ENCODE measurements at places on chromosomes 4 and X.
A peak's percentile ranks its signal among the peaks of the same experiment; 100 is the strongest.

DNA sequence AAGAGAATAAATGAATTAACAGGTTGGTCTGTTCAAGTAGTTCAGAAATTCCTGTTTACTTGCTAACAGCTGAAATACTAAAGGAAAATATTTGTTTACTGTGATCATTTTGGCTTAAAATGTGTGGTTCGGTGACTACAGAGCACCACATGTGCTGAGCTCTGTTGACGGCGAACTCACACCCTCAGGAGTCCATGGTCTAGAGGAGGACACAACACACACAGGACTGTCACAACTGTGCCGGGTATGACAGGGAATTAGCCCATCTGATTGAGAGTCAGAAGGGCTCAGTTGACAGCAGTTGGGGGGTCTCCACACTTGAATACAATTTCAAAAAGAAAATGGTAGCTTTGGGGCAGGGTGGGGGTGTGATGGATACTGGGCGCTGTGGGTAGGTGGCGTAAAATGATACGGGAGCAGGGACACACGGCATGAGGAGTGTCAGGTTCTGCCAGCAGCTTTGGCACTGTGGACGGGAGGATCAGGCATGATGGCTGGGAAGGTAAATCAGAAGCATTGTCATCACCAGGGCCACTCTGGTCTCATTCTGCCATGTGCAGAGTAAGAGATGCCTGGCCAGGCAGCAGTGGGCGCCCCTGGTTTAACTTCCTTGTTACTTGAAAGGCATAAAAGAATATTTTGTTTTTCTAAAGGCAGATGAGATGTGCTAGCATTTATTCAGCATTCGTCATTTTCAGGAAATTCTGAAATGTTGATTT is 33.3 kb downstream of the CLDN22 start:
- no peak for DNase-seq

DNA sequence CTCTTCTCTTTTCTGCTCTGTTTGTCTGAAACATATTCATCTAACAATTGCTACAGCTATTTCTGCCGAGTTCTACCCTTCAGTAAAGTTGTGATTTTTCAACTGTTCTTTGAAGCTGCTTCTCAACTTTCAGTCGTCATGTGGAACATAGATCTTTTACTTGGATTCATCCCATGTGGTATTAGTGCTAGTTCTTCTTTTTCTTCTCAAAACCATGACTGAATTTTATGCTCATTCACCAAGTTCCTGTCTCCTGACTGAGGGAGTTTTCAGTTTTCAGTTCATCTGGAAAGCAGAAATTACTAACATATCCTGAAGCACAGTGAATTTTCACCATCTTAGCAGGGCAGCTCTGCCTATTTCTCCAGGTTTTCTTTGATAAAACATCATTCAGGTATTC is 12.1 kb downstream of the ACSL4 start:
- DNase-seq = no peak

DNA sequence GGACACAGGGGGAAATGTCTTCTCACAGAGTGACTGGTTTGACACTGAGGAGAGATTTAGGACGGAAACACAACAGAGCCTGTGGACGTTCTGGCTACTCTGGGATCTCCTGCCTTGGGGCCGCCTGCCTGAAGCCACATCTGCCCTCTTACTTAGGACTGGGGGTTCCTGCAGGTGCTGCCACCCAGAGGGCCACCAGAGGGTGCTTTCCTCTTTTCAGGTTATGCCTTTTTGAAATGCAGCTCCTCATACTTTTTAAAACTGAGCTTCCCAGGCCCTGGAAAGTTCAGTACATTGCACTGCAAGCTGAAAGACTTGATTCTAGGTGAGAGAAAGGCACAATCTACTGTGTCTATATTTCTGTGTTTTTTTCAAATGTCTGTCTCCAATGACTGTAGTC is 92.2 kb upstream of the PGRMC2 start:
- peak; percentile 36 for DNase-seq

GRCh38 chrX:45851434-45851991 is 650.8 kb upstream of the DIPK2B start:
- peak; percentile 21 for DNase-seq

DNA sequence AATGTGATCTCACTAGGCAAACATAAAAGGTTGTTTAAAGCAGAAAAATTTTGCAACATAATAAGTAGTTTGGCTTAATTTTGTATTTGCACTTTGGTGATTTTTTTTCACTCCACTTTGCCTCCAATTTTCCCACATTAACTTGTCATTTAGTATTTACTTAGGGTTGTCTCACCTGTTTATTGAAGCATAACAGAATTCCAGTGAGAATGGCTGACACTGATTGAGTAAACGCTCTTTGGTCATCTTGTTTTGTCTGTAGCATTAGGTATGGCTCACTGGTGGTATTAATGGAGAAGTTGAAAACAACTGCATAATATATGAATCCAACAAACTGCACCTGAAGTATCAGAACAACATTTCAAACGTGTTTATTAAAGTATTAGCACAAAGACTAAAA is 799.5 kb upstream of the ADGRL3 start:
- no peak for DNase-seq

- DNase-seq = peak; percentile 75
Measured at GRCh38 chrX:85052636-85053343, 49.1 kb downstream of the APOOL start.

DNA sequence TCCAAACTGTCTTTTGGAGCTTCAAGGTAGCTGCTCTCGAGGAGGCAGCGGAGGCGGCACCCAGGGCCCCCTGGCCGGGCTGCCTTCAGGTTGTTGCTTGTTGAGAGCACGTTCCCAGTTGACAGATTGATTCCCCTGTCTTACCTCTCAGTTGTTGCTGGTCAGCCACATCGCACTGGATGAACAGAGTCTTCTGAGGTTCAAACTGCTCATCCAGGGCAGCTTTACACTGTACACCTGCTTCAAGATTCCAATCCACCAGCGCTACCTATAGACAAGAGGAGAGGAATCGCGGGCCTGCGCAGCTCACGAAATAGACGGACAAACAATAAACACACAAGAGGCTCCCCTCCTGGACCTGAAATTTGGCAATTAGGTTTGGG is 497 bp downstream of the HPGD start:
- no peak for DNase-seq

DNA sequence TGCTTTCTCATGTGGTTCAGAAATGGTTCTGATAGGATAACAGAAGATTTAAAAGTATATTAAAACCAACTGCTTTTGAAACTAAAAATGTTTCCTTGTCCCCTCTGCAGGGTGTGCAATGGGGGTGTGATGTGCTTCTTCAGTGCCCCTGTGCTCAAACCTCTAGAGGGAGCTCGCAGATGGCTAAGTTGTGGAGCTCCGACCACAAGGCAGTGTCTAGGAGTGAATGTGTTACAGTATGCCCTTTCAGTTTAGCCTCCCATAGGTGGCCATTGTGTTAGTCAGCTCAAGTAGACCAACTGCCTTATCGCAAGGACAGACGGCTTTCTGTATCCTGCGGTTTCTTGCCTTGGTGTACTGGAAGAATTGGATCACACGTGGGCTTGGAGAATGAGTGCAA is 130.5 kb downstream of the TENT5D start:
- no peak for DNase-seq

- DNase-seq = peak; percentile 80
Measured at GRCh38 chr4:40918330-40918729, 168.6 kb downstream of the NSUN7 start.

DNA sequence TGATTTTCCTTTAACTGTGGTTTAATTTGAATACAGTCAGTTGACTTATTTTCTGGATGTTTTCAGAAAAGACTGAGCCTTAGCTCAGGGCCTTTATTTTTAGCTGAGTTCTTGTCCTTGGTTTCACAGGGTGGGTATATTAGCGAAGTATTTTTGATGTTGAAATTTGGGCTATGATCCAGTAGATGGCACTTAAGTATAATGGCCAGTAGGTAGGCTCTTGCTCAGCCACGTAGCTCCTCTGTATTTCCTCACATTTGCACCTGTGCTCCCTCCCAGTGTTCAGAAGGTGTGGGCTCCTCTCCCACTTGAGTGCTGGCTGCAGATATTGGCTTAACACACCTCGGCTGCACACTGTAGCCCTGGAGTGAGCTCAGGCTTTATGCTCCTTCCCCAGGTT is 549.9 kb upstream of the AMOT start:
- no peak for DNase-seq

GRCh38 chr4:11635342-11635741 is 206.6 kb upstream of the HS3ST1 start:
- peak; percentile 94 for DNase-seq

- peak; percentile 79 for DNase-seq
Measured at GRCh38 chrX:75155827-75156525, at the start of gene ABCB7. Gene ABCB7, minus strand, starts transcription at chrX:75156283. Its CDS starts 11 bp downstream, at chrX:75156272.

GRCh38 chrX:148501386-148502066 is 1.1 kb downstream of the AFF2 start:
- no peak for DNase-seq

DNA sequence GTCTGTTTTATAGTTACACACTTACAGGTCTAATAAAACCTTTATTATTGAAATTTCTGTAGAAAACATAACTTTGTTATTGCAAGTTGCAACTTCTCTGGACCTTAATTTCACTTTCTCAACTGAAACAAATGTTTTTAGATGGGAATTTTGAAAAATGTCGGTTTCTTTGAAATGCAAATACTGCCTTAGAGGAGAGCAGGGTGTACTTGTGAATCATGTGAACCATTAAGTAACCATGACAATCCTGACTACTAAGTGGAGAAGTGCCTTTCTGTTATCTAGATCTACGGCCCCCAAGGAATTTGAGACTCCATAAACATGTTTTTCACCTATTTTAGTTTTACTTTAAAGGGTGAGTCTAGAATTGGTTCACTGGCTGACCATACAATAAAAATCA is 8.5 kb upstream of the ARMCX2 start:
- DNase-seq = peak; percentile 2

GRCh38 chr4:162700358-162700757 is 466.3 kb downstream of the NAF1 start:
- DNase-seq = no peak

DNA sequence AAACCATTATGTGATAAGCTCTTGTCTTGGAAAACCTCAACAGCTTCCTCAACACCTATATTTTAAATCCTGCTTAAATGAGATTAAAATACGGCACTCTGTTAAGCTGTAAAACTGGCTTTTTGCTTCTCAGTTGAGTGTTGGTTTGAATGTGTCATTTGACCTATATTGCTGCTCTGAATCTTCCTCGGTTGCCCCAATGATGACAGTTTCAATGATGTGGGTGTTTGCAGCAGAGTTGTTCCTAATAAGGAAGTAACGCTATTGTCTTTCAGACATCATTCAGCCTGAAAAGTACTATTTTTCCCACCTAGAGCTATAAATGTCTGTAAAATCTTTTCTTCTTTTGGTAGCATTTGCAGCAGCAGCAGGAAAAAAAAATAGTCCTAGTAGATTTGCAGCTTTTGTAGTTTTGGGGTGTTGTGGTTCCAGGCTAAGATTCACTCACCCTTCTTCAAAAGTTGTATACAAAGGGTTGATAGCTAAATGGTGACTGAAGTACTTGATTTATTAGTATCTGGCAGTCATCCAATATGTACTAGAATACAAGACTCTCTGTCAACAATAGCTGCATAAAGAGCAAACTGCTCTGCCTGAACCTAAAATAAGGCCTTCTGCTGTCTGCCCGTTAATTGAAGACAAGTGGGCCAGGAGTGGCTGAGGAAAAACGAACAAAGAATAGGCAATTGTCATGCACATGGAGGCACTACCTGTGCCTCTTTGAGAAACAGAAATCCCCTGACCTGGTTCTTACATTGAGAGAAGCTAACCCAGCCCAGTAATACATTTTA is 333.1 kb downstream of the IL1RAPL1 start:
- DNase-seq = peak; percentile 13

- DNase-seq = no peak
Measured at GRCh38 chr4:145480257-145480656, 1.4 kb upstream of the SMAD1 start.

DNA sequence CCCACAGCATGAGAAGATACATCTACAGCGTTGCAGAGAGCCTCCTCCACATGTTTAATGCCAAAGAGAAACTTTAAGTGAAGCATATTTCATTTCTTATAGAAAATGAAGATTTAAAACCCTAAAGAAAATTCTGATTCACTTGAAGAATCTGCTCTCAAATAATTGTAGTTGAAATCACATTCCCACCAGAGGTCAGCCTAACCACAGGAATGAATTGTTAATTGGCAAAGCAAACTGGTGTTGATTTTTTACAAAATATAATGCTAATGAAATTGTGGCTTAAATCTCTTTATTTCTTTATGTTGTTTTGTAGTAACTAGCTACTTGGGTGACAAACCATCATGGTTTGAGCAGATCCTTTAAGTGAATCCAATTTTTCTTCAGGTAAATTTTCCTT is 31.1 kb upstream of the WDR17 start:
- peak; percentile 61 for DNase-seq

- peak; percentile 66 for DNase-seq
Measured at GRCh38 chr4:74394476-74395136, 29.7 kb downstream of the EREG start.

- DNase-seq = no peak
Measured at GRCh38 chr4:52094376-52095145, 43.5 kb downstream of the SPATA18 start.

- DNase-seq = peak; percentile 31
Measured at GRCh38 chr4:48033825-48034413, 17.3 kb downstream of the NIPAL1 start.

GRCh38 chrX:150605603-150606002 is 37.2 kb downstream of the MTM1 start:
- no peak for DNase-seq

DNA sequence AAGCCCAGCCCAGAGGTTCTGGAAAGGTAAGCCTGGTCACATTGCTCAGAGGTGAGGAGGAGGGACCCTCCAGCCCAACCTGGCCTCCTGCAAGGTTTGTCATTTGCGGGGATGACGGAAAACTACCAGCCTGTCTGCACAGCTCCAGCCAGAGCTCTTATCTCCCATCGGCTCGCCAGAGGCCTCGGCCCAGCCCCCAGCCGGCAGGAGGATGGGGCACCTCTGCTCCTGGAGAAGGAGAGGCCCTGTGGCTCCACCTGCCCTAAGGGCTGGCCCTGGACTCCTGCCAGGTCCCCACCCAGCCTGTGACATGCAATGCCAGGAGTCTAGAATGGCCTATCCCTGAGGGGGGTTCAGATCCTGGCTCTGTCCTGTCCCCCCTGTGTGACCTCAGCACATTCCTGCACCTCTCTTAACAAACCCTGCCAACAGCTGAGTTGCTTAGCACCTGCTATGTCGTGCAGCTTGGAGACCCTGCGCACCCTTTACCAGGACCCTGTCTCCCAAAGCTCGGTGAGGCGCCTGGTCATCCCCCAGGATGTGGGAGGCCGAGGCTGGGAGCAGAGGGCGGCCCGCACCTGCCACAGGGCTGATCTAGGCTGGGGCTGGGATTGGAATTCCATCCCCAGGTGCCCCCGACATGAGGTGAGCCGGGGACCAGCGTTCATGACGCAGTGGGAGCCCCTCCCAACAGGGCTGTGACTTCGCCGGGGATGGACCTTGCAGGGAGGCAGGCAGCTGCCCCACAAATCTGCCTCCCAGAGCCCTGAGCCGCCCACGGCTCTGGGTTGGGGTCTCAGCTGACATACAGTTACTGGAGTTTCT is 14.4 kb downstream of the ADRA2C start:
- no peak for DNase-seq

- DNase-seq = no peak
Measured at GRCh38 chr4:157075811-157076577, at the start of gene GLRB. Gene GLRB, plus strand, starts transcription at chr4:157076150. Its CDS starts 1,875 bp downstream, at chr4:157078025.

DNA sequence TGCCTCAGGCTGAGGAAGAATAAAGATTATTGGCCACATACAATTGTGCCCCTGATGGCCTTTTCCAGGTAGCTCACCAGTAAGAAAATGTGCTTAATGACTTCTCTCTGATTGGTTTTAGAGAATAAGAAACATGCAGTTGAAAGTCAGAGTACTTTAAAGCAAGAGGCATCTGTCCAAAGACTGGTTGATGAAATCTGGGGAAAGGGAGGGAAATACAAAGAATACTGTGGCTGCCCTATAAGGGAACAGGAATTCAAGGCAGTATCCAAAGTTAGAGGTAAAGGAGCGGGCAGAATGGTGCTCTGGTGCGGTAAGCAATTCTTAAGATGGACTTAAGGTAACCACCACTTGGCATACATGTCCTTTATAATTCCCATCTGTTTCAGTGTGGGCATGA is 11.4 kb downstream of the PBDC1 start:
- no peak for DNase-seq

Measured in amniotic epithelial cell (primary cell).